Panc1 (cell line): ENCODE measurements at places on chromosomes 4 and X. TPM values are rescaled to one million over a fixed set of nuclear protein-coding genes. Genes with fewer than 3 reads are reported as not detected.

The ABLIM2 gene
- 0.64 TPM for total RNA-seq

DNA sequence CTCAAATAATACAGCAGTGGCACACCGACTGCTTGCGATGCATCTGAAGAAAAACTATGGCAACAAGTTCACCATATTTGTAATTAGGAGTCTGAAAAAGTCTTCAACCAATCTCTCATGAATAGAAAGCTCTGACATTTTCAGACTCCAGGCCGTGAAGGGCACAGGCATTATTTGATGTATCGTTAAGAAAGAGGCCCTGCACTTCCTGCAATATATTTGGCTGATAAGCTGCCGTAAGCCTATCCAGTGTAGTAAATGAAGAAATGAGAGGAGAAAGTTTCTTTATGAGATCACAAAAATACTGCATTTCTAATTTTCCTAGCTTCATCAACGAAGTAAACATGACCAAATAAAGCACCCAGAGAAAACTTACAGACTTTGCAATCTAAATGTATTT is 613.8 kb upstream of the TECRL start:
- no peak for DNase-seq

DNA sequence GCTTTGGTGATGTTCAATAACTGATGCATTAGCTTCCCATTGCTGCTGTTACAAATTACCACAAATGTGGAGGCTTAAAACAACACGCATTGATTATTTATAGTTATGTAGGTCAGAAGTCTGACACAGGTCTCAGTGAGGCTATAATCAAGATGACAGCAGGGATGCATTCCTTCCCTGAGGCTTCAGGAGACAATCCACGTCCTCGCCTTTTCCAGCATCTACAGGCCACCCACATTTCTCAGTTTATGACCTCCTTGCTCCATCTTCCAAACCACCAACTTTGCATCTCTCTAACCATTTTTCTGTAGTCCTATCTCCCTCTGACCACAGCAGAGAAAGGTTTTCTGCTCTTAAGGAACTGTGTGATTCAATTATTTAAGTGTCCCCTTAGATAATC is 92.5 kb downstream of the GASK1B start:
- DNase-seq, result no peak

The PPEF2 gene
- not detected for total RNA-seq

GRCh38 chr4:145199051-145199716 is 18.8 kb upstream of the OTUD4 start:
- DNase-seq, result no peak

- DNase-seq, result no peak
These were observed 30.5 kb upstream of the COL25A1 start for GRCh38 chr4:109332926-109333464.

DNA sequence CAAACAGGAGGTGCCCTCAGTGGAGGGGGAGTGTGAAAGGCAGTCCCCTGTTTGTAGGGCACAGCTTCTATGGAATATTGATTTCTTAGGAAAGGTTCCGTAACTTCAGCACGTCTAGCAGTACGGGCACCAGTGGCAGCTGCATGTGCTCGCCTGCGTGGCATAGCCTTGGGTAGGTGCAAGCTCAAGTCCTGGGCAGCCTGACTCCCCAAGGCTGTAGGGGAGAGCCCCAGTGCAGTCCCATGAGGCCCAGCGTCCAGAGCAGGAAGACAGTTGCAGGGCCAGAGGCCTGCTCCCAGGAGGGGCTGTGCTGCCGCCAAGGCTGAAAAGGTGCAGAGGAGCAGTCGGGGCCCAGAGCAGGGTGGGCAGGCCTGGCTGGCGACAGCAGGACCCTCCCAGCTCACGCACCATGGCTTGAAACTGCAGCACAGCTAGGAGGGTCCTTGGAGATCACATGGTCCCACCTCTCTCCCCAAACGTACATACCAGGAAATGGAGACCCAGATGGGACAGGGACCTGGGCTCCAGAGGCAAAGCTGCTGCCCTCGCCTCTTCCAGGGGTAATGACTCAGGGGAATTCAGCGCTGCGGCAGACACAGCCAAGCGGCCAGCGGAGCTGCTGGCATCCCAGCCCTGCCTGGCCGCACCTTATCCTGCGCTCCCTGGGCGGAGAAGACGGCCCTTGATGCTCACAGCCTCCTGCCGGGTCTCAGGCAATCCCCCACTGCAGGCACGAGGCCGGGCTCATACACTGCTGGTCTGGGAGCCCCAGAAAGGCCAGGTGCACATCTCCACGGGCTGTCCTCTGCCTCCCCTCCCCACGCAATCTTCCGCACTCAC is 6.0 kb upstream of the DUSP9 start:
- DNase-seq, result no peak

The PLAC8 gene
- 154 TPM for total RNA-seq

DNA sequence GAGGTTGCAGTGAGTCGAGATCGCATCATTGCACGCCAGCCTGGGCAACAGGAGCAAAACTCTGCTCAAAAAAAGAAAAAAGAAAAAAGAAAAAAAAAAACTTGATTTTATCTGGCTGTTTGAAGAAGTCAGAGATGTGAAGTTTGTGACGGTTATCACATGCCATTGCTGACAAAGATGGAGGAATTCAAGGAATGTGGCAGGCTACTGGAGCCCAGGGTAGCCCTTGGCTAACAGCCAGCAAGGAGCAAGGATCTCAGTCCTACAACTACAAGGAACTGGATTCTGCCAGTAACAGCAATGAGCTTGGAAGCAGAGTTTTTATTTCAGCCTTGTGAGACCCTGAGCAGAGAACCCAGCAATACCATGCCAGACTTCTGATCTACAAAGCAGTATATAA is 24.3 kb upstream of the TET2 start:
- no peak for DNase-seq

DNA sequence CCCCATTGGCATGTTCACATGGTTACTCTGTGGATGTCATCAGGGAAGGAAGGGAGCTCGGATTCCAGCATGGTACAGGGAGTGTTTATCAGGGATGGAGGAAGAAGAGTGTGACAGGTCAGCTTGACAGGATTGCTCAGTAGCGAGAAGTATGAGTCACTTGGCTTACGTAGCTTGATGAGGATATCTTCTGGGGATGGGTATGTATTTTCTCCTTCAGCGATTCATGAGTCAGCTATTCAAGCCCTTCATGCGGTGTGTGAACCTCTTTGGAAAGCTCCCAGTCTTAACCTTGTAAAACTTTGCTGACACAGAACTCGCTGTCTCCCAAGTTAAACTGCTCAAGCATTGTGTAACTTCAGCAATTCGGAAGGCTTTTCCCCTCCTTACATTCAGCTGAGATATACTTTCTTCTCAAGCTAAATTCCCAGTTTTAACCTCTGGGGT is 275.4 kb downstream of the ARHGAP10 start:
- peak; percentile 39 for DNase-seq

The KLHL34 gene
- total RNA-seq, result 0.05 TPM

- DNase-seq, result no peak
These were observed 7.9 kb downstream of the SLC10A6 start for GRCh38 chr4:86841309-86841708.

DNA sequence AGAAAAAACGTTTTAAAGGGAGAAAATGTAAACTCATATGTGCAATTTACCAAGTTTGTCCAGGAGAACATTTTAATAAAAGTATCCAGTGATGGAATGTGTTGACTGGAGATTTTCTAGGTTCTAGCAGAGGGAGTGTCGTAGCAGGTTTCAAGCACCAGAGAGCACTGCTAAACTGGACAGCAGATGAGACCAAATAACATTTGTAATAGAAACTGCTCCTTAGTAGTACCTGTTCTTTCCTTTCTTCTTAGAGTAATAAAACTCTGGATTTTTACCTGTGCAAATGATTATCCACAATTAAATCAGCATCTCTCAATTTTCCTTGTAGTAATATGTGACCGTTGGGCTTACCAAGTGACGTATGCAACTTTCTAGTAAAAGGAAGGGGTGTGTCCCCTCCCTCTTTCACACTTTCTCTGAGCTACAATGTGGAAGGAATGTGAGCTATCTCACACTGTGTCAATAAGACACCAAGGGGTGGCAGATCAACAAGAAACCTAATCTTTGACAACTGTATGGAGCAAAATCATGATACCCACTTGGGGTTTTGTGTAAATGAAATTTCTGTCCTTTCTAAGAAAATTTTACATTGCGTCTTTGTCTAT is 9.5 kb downstream of the HPGDS start:
- no peak for DNase-seq

- DNase-seq, result no peak
These were observed 692.8 kb upstream of the TENM3 start for GRCh38 chr4:181550381-181550780.

GRCh38 chrX:6226596-6227452 is 1.8 kb downstream of the NLGN4X start:
- DNase-seq, result no peak

The ERAS gene
- total RNA-seq, result 0.23 TPM

- DNase-seq, result peak; percentile 10
These were observed 39.3 kb upstream of the LPAR4 start for GRCh38 chrX:78708262-78708661.

DNA sequence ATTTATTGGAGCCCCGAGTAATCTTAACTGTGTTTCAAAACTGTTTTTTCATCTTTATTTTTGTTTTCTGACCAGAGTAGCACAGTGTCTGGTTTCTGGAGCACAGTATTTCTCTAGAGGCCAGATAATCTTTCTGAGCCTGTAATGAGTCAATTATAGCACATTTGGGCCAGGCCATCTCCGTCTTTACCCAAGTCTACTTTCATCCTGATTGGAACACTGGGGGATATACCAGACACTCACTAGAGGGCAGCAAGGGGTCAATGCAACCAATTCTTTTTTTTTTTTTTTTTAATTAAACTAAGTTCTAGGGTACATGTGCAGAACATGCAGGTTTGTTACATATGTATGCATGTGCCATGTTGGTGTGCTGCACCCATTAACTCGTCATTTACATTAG is 282.0 kb downstream of the ARHGAP24 start:
- no peak for DNase-seq

DNA sequence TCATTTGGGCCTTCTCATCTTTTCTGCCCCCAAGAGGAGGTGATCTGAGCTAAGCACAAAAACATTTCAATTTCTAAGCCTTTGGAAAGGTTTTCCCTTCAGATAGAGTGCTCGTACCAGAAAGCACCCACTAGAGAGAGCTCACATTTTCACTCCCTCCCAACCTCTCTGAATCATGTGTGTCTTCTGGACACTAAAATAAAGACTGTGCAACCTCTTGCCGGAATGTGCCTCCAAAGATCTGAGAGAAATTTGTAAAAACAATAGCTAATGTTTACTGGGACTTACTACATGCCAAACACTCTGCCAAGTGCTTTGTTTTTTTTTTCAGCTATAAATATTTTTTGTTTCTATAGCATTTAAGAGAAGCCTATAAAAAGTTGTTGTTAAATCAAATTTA is 120.6 kb upstream of the LNX1 start:
- no peak for DNase-seq

- no peak for DNase-seq
These were observed 29.3 kb upstream of the CFAP299 start for GRCh38 chr4:80306260-80306659.

DNA sequence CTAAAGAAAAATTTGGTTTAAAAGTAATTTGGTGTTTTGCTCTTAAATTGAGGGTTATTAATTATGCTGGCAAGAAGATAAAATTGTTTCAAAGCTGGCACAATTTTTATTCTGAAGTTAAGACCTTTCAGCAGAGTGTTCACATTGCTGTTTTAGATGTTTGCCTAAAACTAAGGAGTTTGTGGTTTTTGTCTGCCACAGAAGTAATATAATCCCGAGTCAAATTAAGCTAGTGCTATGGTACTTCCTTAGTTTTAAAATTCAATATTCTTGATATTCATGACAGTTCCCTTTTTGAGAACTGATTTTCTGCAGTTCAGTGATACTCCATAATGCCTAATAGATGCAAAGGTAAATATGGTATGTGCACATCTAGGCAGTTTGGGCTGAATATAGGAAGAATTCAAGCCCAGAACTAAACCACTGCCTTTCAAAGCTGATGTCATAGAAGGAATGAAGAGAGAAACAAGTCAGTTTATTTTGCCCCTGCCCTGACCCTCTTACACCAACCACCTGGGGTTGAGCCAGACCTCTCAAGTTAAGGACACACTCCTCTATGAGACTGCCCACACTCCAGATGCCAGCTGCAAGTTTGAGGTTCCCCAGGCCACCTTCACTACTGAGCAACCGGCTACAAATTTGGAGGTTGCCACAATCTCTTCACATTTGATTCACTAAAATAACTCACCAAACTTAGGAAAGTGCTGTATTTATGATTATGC is 32.1 kb upstream of the VEGFC start:
- DNase-seq, result no peak

- no peak for DNase-seq
These were observed 586.1 kb downstream of the FSTL5 start for GRCh38 chr4:161577579-161578301.

GRCh38 chr4:94507708-94508107 is 56.0 kb downstream of the PDLIM5 start:
- DNase-seq, result peak; percentile 22

GRCh38 chr4:174999407-174999806 is 81.2 kb downstream of the ADAM29 start:
- no peak for DNase-seq

The FAT4 gene
- 11.8 TPM for total RNA-seq

- DNase-seq, result no peak
These were observed 10.9 kb upstream of the ABCG2 start for GRCh38 chr4:88169298-88169697.

GRCh38 chr4:101044766-101045165 is 302.6 kb downstream of the PPP3CA start:
- no peak for DNase-seq

DNA sequence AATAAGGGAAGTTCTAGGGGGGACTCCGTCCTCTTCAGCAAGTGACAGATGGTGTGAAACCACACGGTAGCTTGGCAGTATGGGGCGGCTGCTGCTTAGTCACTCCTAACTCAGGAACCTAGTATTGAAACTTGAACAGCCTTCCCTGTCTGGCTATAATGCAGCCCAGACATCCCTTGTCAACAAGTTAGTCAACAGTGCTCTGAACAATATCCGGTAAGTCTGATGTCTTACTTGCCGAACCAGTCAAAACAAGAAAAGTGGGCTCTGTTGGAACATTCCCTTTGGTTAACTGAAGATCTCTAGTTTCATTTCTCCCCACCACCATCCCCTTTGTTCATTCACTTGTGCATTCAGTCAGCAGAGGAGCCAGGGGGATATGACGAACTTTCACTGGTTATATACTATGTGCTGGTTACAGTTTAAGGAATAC is 18.7 kb upstream of the CXCL13 start:
- DNase-seq, result no peak

The GAB3 gene
- total RNA-seq, result 8.2 TPM

The SOD3 gene
- total RNA-seq, result 1.0 TPM

The OTC gene
- not detected for total RNA-seq

GRCh38 chrX:15748841-15749240 is 10.8 kb downstream of the CA5B start:
- no peak for DNase-seq

GRCh38 chr4:62816566-62816965 is 1592.7 kb downstream of the TECRL start:
- DNase-seq, result no peak

DNA sequence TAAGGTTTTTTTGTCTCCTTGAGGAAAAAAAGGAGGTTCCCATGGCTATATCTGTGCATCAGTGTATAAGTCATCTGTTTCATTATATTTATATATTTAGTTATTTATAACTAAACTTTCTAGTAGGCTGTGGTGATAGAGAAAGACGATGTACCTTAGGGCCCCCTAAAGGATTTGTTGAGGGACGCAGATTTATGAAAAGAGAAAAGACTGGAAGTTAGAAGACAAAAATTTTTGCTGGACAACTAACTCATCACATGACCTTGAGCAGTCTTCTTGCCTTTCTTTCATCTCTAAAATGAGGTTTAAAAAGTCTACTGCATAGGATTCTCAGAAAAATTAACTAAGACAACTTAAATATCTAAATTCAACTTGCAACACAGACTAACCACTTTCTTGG is 6.1 kb downstream of the GASK1B start:
- no peak for DNase-seq

The PAGE2 gene
- not detected for total RNA-seq
